Stimulated activated CD8-positive, alpha-beta memory T cell treated with anti-CD3 and anti-CD28 coated beads, Interleukin-2, amount 100 ng/mL, for 48 hours (primary cell): ENCODE measurements at places on chromosomes 12 and 14.

DNA sequence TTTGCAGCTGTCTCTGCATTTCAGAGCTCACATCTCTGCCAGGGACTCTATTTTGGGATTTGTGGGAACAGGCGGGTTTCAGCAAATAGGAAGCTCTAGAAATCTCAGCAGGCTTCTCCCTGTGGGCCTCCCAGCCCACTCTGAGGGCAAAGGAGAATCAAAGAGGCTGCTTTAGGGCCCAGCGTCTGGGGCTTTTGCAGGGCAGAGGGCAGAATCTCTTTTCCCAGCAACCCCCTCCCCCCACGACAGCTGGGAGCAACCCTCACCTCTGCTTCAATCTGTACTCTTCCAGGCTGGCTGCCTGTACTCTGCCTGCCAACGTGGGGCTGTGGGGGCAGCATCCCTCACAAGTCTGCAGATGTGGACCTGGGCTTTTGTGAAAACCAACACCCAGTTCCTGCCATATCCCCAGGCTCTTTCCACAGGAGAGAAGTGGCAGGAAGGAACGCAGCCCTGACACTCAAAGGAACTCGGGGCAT lies 529.6 kb upstream of the TBX3 start:
- DNase-seq: no peak

DNA sequence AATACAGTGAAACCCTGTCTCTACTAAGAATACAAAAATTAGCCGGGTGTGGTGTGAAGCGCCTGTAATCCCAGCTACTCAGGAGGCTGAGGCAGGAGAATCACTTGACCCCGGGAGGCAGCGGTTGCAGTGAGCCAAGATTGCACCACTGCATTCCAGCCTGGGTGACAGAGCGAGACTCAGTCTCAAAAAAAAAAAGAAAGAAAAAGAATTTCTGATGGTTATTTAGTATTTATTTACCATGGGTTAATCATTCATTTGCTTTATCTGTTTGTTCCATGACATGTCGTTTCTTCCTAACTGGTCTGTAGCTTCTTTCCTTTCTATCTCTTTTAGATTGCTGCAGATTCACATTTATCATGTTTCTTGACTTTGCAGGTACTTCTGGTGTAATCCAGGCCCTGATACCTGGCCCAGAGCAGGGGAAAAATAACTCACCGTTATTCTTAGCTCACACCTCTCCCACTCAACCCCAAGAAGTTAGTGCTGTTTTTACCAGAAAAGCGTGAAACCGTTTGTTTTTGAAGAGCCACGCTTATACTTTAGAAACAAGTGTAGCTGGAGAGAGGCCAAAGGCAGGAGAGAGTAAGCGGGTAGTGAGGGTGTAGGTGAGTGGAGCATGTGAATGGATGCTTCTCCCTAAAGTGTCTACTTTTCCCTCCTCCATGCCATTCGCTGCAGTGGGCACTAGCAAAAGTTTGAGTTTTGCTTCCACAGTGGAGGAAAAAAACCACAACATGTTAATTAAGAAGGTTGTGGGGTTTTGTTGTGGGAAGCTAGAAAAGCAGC lies 45.4 kb downstream of the SRGAP1 start:
- no peak for DNase-seq

DNA sequence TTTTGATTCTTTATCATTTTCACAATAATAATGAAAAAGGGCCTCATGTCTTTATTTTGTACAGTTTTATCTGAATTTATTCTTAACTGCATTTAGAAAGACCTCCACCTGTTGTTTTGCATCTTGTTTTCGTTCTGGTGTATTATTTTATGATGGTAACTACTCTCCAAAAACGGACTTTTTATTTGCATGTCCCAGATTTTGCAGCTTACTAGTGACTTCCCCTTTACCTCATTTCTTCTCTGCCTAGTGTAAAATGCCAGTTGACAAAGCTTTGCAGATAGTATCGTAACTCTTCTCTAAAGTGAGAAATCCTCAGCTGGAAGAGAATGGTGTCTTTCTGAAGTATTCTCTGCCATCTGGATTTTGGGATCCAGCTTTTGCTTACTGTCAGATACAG lies 17.2 kb downstream of the PEX5 start:
- DNase-seq: no peak

DNA sequence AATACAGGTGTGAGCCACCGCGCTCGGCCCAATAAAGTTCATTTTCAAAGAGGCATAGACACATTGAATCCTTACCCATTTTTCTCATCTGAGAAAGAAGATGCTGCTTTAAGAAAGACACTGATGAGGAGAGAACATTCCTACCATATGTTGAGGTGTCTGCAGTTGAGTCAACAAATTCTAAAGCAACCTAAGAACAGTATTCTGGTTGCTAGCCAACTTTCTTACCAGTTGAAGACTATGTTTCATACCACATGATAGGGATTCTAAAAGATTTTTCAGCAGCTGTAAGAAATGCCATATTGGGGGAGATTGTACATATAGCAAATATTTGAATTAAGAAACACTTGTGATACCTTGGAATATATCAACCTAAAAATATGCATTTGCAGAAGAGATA lies 160.1 kb downstream of the SRGAP1 start:
- no peak for DNase-seq
